ENCODE measurements at places on chromosomes 6 and 20.

DNA sequence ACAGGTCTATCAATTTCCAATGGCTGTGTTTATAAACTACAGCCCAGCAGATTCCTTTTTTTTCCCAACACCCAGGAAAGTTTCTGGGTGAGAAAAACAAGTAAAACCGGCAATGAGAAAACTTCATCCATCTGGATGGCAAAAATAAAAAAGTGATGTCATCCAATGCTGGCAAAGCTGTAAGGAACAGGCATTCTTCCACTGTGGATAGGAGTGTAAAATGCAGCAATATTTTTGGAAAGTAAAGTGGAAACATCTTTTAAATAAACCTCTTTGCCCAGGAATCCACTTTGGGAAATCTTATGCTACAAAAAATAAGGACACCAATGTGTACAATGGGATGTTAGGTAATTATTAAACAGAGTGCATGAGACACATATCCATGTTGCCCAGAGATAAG is 102.1 kb upstream of the NT5E start:
- DNase-seq, result no peak

GRCh38 chr6:25156123-25156522 is 123.1 kb upstream of the CARMIL1 start:
- DNase-seq, result no peak

- DNase-seq, result no peak
Observed at GRCh38 chr20:51800060-51800871, 2.1 kb downstream of the SALL4 start.

DNA sequence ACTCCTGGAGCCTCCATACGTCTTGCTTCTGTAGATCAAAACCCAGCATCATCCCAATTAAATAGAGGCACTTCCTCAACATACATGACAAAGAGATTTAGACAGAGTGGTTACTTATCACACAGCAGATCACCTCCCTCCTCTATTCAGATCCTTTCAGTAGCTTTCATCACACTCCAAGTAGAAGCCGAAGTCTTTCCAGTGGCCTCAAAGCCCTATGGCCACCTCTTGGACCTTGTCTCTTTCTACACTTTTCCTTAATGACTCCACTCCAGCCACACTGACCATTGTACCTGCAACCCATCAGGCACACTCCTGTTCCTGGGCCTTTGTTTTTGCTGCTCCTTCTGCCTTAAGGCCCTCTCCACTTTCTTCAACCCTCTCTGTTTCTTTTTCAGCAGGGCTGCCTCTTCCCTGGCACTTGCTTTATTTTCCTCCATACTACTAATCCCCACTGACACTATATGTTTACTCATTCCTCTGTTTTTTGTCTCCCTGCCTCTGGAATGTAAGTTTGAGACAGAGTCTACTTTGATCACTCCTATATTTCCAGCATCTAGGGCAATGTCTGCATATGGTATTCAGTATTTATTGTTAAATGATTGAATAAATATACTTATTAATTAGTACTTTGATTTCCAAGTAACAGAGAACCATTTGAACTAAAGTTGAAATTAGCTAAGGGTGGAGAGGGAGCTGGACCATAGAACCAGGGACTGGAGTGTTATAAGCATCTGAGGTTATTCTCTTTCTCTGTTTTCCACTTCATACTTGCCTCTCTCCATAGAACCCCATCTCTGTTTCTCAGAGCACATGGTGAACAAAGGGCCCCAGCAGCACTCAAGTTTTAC is 43.4 kb upstream of the TRAM2 start:
- DNase-seq, result no peak

DNA sequence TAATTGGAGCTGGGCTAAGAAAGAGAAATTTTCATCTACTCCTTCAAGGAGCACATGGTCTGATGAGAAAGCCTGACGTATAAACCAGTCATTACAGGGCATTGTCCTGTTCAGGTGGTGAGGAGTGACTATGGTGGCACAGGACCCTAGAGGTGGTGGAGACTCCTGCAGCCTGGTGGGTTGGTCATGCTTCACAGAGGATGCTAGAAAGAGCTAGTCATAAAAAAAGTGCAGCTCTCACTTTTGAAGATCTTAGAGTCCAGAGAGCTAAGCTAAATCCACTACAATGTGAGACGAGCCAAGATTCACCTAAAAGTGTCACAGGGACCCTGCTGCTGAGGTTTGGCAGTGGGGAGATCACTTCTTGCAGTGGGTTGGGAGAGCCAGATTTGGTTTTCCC is 9.8 kb upstream of the ZNF831 start:
- DNase-seq, result no peak

- no peak for DNase-seq
Observed at GRCh38 chr6:11203306-11204004, 29.0 kb downstream of the NEDD9 start.

DNA sequence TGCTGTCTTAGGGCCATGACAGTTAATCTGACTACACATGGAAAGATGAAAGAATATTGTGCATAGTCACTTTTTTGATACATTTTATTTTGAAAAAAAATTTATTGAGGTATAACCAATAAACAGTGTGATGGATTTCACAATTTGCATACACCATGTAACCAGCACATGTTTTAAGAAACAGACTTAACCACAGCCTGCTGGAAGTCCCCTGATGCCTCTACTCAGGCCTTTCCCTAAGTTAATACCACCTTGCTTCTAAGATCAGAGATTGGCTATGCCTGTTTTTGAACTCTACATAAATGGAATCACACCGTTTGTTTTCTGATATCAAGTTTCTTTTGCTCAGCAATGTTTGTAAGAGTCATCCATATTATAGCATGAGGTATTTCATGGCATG is 136.3 kb downstream of the CFAP61 start:
- DNase-seq, result no peak

GRCh38 chr20:56072165-56072564 is 66.8 kb upstream of the CBLN4 start:
- DNase-seq, result no peak

DNA sequence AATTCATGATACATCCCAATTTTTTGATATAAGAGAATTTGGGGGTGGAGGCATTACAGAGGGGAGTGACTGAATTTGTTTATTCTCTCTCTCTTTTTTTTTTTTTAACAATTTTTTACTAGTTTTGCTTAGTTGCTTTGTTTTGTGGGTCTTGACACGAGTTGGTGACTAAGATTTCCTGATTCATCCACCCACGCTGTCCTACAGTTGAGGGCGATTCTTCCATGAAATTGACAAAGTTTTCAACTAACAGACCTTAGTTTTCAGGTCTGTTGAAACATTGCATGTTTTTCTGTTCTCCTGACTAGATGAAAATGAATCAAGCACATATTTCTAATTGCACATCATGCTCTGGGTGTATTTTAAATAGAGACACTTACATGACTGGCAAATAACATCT is 613.8 kb downstream of the TFAP2B start:
- no peak for DNase-seq

GRCh38 chr20:25066386-25066785 is 8.4 kb upstream of the ACSS1 start:
- no peak for DNase-seq

- no peak for DNase-seq
Observed at GRCh38 chr6:45841062-45841461, 174.6 kb downstream of the CLIC5 start.

DNA sequence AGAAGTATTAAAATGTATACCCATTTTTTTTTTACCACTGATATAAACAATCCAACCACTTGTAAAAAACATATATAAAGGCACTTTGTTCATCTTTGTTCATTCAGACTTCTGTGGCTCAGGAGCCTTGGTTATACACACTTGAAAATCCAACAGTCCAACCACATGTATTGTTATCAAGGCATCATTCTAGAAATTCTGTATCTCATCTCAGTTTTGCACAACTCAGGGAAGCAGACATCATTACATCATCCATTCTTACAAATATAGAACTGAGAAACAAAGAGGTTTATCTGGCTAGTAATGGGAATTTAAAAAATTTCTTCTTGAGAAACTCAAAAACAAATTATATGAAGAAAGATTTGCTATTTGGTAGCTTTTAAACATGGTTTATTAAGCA is 88.1 kb downstream of the HMGCLL1 start:
- no peak for DNase-seq

DNA sequence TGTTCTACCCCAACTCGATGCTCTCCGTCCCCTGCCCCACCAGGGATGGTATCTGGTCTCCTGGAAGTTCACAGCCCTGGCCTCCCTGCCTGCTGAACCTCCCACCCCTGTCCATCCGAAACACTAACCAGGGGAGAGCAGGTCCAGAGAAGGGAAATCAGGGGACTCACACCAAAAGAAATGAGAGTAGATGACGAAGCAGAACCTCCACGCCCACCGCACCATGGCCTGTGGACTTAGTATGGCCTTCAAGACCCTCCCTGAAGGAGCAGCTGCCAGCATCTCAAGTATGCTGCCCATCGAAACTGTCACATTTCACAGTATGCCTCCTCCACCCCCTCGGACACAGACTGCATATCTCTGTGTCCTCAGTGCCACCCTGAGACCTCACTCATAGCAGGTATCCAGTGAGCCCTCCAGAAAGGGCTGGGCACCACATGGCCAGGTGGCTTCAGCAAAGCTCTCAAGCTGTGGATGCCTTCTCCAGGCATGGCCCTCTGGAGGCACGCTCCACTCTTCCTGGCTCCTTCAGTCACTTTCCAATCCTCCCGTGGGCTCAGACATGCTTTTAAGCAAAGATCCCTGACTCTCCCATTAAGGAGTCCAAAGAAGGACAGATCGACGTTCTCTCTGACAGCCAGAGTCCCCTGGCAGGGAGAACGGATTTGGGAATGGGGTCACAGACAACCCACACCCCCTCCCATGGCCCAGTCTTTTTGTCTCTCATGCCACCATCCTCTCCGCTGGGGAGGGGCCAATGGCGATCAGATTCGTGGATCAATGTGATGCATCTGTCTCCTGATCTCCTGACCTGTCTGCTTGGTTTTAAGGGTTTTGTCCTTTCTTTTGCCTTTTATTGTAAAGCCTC is 158.4 kb downstream of the ANKRD60 start:
- no peak for DNase-seq

- no peak for DNase-seq
Observed at GRCh38 chr6:135265278-135265677, 84.2 kb downstream of the MYB start.

- DNase-seq, result no peak
Observed at GRCh38 chr6:70839286-70840266, 117.3 kb downstream of the B3GAT2 start.

- no peak for DNase-seq
Observed at GRCh38 chr6:122207794-122208193, 191.7 kb upstream of the HSF2 start.

GRCh38 chr6:20092071-20092566 is 120.2 kb downstream of the MBOAT1 start:
- peak; percentile 17 for DNase-seq

GRCh38 chr6:129619579-129620233 is 90.3 kb downstream of the ARHGAP18 start:
- no peak for DNase-seq

GRCh38 chr20:6715401-6715941 is 52.0 kb upstream of the BMP2 start:
- DNase-seq, result no peak

DNA sequence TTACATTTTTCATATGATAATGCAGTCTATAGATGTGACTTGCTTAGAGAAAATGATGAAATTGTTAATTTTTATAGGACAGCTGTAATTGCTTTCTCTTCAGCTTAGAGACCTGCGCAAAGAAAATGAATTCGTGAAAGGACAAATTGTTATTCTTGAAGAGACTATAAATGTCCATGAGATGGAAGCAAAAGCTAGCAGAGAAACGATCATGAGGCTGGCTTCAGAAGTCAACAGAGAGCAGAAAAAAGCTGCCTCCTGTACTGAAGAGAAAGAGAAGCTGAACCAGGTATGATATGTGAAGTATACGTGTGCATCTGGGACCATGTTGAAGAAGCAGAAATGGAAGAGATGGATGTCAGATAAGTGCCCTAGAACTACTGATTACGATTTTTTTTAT is 54.4 kb downstream of the CCDC170 start:
- DNase-seq, result no peak

GRCh38 chr6:36593569-36594028 is 563 bp upstream of the SRSF3 start:
- DNase-seq, result no peak

Data from GM12878 (cell line).